Heart right ventricle (tissue), 16 donors: ENCODE measurements at places on chromosomes 3 and 15. TPM values are rescaled to one million over a fixed set of nuclear protein-coding genes. Genes with fewer than 3 reads are reported as not detected.

CSNK1G1 gene
- 9.1 TPM for total RNA-seq

ZNF860 gene
- total RNA-seq = 0.19 TPM

LDHAL6B gene
- total RNA-seq = not detected

NRG4 gene
- not detected for total RNA-seq

TMEM40 gene
- 1.8 TPM for total RNA-seq

RTP3 gene
- total RNA-seq = not detected

CASR gene
- total RNA-seq = not detected

NANOGP8 gene
- total RNA-seq = 0.52 TPM

SERINC4 gene
- total RNA-seq = 0.48 TPM

MESP2 gene
- 0.50 TPM for total RNA-seq

CD200 gene
- 0.91 TPM for total RNA-seq

POLQ gene
- total RNA-seq = 0.45 TPM

TNFSF10 gene
- total RNA-seq = 41.8 TPM
